ENCODE measurements at places on chromosomes 2 and 18.

DNA sequence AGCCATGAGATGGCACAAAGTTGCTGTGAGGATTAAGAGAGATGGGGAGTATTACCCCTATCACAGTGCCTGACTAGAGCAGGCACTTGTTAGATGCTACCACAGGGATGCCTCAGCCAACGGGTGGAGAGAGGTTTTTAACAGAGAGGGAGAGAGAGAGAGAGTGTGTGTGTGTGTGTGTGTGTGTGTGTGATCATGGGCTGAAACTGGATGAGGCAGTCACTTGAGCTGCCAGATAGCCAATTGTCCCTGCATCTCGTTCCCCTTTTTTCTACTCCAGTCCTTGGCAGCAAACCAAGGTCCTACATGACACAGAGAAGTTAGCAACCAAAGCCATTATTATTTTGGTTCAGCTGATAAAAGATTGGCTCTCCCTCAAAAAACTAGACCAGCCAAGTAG, 3.0 kb downstream of the CD8A start:
- peak; percentile 4 for DNase-seq

DNA sequence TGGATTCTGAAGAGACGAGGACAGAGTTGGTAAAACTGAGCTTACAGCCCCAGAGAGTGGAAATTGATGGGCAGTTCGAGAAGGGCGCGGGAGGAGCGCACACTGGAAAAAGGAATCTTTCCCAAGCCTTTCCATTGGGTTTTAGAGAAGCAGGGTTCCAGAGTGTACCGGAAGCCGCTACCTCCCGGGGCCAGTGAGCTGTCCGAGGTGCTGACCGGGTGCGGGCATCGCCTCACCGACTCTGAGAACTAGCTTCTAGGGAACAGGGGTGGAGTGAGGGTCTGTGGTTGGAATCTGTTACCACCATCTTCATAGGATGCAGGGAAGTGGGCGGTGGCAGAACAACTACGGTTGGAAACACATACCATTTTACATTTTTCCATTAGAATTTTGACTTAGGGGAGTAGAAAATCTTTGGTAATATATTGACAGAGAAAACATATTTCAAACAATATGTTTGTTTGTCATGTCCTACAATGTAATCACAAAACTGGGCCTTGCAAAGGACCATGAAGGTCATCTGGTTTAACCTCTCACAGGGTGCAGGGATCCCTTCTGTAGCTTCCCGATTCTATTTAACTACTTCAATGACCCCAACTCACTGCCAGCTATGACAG, 724 bp downstream of the NMS start:
- DNase-seq = no peak

DNA sequence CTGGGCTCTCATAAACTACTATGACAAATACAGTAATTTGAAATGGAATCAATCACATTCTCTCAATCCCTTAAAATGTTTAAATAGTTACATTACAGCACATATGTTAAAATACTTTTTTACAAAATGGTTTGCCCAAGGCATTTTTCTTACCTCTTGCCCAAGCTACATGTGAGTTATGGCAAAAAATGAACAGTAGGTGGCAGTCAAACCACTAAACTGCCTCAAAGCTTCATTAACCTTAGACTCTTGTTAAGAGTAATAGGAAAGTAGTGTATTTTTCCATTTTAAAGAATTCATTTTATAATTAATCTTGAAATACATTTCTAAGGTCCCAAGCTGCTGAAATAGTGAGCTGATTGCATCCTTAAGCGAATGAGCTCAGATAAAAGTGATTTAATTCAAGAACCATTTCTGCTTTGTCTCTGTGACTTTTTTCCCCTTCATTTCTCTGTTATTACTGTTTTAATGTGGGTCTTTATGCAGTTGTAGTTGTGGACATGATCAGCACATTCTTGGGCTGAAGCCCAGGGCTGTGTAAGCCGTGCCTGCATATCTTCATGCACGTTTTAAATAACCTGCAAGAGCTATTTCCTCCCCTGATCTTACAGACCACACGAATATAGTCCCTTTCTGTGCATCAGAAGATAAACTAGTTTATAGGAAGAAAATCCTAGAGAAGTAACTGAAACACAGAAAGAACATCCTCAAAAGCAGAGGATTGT, 311.8 kb downstream of the LNPK start:
- peak; percentile 24 for DNase-seq

DNA sequence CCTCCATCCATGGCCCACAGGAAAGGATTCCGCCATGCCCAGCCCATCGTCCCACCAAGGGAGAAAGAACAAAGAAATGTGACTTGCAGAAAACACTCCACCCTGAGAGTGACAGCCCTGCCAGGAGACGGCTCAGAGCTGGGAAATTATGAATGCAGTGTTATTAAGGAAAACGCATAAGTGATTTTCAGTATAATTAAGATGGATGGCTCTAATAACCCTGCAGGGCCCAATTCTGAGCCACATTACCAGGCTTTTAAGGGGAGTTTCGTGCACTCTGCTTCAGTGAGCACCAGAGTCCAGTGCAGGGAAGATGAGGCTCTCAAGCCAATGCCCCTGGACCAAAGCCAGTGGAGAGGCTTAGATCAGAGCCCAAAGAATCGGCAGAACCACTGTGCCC, 10.6 kb upstream of the TEX51 start:
- DNase-seq = no peak

Data from GDM1 (cell line).